Amniotic stem cell (primary cell): ENCODE measurements at places on chromosomes 2 and 18.

DNA sequence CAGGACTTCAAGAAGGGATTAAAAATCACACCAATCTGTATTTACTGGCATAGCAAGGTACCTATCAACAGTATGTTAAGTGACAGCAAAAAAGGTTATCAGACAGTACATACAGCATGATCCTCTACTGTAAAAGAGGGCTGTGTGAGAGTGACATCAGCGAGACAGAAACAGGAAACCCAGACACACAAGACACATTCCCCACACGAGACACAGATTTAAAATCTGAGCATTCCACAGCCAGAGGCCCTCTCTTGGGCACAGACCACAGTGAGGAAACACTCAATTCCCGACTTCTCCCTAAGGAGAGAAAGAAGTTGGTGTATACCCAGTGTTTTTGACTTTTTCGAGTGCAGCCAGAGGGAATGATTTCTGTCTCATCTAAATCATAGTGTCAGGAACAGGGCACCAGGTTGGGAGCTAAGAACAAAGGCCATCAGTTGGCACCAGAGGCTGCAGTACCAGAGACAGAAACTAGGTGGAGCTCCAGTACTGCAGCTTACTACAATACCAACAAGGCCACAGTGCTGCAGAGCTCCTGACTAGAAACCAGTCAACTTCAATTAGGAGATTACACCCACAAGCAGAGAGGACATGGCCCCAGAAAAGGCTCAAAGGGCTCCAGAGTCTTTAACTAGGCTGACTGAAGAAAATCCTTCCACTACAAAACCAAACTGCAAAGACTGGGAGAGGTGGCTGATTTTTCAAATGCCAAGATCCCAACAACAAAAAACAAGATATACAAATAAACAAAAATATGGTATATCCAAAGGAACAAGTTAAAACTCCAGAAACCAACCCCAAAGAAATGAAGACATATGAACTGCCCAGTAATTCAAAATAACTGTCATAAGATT lies 41.0 kb downstream of the UNC50 start:
- peak; percentile 45 for DNase-seq

DNA sequence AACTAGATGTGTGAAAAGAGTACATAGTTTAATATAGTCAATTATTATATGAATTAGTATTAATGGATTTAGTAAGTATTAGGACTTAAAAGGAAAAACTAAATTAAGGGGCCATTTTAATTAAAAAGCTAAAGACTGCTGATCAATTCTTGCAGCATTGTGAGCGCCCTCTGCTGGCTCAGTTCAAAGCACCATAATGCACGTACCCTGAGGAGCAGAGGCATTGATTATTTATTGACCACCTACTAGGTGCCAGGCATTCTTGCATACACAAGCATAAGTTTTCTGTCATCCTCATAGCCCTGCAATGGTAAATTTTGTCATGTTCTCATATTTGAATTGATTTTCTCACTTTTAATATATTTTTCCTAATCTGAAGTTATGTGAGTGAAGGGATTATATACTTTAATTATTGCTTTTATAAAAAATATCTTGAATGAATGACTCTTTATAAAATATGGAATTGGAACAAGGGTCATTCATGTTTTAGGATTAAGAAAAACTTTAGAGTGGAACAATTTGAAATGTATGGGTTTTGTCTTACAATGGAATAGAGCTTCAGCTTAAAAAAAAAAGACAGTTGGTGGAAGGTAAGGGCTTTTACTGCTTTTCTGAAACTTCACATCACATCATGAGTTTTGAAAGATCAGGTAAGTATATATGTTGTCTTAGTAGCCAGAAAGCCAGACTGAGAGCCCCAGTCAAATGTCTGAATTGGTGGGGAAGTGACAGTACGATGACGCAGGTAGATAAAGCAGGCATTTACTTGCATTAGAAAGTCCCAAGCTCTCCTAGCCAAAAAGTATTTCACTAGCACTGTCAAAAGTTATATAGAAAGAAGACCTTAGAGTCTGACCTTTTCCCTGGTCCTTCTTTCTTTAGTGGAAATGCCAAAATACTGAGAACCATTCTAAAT lies 9.7 kb downstream of the ITGA4 start:
- peak; percentile 60 for DNase-seq

DNA sequence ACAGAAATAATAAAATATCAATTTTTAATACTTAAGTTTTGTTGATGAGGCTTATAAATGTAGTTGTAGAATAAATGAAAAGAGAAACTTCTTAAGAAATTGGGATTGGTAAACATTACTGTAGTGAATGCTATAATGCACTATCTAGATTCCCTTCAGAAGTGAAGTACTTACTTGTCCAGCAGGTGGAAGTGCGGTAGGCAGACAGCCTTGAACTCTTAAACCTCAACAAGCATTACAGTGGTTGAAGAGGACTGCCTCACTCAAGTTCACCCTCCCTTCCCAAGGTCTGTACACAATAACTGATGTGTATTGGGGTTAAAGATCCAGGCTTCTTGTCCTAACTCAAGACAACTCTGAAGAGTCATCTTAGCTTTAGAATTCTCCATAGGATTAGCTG lies 931.0 kb upstream of the LRRTM1 start:
- DNase-seq, result no peak

DNA sequence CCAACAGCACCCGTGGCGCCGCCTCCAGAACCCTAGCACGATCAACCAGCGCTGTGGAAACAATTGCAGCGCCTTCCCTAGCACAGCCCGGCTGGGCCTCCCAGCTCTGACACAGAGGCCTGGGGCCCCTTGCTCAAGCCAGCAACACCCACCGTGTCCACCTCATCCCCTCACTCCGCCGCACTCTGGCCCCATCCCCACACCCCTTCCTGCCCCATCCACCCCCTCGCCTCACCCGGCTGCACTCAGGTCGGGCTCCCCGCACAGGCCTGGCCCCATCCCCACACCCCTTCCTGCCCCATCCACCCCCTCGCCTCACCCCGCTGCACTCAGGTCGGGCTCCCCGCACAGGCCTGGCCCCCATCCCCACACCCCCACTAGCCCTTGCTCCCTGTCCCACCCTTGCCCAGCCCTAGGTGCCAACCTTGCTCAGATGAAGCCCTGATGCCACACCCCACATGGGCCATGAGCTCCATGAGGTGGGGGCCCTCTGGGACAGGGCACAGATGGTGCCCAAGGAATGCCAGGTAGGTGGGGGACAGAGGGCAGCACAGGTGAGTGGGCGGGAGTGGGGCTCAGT lies 28.7 kb downstream of the KIF1A start:
- no peak for DNase-seq

DNA sequence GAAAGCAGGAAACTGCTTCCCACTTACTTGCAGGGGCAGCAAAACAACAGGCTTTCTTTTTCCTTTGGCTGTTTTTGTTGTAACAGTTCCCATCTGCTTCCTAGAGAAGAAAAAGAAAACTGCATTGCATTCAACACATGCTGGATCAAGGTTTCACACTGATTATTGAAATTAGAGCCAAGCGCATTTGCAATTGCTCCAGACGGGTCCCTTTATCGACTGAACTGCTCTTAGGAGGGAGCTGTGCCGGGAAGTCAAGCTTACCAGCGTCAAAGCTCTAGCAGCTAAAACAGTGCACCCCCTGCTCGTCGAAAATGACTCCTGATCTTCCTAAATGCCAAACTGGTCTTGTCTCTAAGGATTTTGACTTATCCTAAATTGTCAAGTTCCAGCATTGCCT lies 164.0 kb upstream of the SESTD1 start:
- DNase-seq, result no peak

- DNase-seq, result no peak
Observed at GRCh38 chr2:224034017-224034416, 5.1 kb downstream of the SERPINE2 start.

GRCh38 chr2:123521854-123522253 lies 503.2 kb upstream of the CNTNAP5 start:
- DNase-seq, result no peak

- no peak for DNase-seq
Observed at GRCh38 chr2:42862669-42863185, 70.3 kb upstream of the HAAO start.

DNA sequence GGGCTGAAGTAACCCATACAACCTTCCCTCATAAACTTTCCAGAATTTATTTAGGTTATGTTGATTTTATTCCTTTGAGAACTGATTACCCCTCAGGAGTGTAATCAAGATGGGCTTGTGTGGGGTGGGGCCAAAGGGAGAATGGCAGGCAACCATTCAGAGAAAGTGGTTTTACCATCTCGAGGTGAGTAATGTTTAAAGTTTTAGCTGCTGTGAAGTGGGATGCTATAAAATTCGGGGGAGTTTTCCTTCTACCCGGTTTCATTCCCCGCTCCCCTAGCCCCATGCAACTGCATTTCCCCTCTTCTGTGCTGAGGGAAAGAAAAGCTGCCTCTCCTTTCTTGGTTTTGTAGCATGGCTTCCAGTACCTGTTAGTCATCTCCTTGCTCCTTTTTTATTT lies 34.7 kb downstream of the MAP4K4 start:
- DNase-seq, result no peak

- no peak for DNase-seq
Observed at GRCh38 chr18:70219688-70220087, 14.2 kb upstream of the RTTN start.

- DNase-seq, result no peak
Observed at GRCh38 chr2:160246356-160246755, 46.3 kb upstream of the ITGB6 start.

DNA sequence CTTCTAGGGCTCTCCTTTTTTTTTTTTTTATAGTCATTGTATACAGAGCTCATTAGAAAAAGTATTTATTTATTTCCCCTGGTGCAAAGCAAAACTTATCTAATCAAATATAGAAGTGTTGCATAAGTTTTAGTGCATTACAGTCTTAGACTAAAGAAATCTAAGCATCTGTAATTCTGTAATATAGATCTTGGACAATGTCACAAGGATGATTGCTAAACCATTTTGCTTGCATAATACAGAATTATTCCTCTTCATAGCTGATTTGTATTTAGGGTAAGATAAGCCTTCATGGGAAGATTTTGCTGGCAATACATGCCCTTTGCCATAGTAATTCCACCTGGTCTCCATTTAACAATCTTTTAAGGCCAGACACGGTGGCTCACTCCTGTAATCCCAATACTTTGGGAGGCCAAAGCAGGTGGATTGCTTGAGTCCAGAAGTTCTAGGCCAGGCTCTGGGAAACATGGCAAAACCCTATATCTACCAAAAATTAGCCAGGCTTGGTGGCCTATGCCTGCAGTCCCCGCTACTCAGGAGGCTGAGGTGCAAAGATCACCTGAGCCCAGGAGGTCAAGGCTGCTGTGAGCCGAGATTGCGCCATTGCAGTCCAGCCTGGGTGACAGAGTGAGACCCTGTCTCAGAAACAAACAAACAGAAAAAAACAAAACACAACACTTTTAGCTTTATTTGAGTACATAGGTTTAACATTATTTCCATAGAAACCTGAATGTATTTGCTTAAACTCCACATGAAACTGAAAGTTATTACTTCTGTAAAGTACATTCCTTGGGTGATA lies 2.2 kb upstream of the ACADL start:
- DNase-seq, result no peak

GRCh38 chr18:3777122-3777521 lies 327.1 kb downstream of the TGIF1 start:
- DNase-seq, result no peak

DNA sequence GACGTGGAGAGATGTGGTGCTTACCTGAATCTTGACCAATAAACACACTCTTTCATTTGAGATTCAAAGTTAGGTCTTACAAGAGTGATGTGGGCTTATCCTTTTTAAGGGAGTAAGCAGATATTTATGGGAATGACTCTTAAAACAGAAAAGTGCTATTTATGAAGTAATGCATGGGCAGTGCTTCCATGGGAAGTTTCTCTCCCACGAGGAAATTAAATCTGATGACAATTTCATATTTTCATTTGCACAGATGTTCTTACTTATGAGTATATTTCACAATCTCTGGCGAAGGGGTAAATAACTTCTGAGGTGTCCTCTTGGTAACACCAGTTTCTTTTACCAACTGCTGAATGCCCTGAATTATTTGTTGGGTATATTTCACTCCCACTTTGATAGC lies 21.0 kb downstream of the PNPT1 start:
- DNase-seq, result no peak

- DNase-seq, result no peak
Observed at GRCh38 chr2:69099541-69099940, 86.6 kb downstream of the ANTXR1 start.

DNA sequence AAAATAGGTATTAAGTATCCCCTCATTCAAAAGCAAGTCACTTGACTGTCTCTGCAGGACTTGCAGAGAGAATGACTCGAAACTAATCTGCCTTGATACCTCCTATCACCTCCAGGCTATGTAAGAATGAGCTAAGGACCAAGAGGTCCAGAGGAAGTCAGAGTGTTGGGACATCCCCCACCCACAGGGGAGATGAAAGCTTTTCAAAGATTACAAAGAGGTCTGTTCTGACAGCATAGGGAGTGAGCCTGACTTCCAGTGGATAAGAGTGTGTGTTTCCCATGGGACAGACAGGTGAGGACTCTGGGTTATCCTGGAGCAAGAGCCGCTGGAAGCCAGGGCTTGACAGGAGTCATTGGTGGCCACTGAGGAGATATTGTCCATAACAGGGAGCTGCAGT lies 85.0 kb upstream of the TACR1 start:
- DNase-seq, result no peak

DNA sequence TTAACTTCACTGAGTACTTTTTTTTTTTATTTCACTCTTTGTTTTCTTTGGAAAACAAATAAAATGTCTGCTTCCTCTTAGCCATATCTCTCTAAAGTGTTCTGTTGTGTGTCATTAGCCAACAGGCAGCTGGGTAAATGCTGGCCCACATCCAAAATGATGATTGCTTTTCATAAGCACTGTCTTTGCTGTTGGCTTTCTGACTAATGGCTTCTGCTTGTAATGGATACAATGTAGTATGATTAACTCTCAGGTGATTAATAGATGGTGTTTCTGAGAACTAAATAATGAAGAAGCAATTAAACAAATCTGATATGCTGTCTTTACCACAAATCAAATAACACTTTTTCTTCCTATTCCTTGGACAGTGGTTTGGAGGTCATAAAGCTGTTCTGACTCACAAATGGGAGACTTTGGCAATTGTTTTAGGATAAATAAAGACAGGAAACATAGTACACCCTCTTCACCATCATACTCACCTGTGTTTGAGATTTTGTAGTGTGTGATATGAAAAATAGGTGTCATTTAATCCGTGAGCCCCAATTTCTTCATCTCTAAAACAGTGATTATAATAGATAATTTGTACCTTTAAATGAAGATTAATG lies 888.4 kb downstream of the TSN start:
- DNase-seq, result no peak
